ENCODE measurements at places on chromosomes 7 and 10.

- no peak for DNase-seq
Measured at GRCh38 chr7:112994656-112995055, 92.0 kb downstream of the GPR85 start.

- no peak for DNase-seq
Measured at GRCh38 chr7:133391206-133391605, 138.3 kb downstream of the EXOC4 start.

DNA sequence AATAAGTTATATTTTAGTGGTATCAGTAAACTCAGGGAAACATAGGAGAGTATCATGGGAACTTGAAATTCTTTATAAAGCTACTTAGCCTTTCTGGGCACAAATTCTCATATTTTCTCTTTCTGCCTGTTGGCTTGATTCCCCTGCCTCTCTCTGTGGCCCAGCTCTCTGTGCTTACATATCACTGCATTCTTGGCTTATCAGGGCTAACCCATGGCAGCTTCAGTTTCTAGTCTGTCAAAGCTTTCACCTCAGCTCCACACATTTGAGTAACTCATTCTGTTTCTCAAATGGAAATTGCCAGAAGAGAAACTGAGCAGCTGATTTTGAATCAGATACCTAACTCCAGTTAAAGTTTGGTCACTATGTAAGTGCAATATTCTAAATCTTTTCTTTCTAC, 713.1 kb downstream of the DNAJB9 start:
- DNase-seq = no peak

DNA sequence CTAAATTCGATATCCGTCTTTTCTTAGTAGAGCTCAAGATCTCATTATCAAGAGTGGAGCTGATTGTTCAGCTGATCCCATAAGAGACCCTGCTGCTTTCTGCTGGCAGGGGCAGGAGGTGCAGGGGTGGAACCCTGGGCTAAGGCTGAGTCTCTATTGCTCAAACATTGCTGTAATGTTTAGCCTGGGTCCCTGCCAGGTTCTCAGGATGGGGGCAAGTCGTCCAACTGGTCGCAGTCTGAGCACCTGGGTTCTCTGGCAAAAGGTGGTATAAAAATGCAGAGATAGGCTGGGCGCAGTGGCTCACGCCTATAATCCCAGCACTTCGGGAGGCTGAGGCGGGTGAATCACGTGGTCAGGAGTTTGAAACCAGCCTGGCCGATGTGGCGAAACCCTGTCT, 62.0 kb upstream of the NRBF2 start:
- no peak for DNase-seq

DNA sequence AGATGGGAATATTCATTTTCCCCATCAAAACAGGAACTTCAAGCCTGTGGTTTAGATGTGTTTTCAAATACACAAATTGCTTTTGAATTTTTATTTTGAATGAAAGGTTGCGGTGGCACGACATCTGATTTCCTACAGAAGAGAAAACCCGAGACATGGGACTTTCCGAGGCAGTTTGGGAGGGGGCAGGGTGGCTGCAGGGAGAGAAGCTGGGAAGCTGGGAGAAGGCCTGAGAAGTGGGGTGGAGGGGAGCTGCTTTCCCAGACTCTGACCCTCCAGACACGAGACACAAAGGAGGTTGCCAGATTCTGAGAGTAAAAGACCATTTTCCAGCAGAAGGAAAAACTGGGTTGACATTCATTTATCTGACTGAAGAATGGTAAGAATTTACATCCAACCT, 19.6 kb downstream of the TMEM176A start:
- DNase-seq = no peak

GRCh38 chr10:4586776-4587175, 239.2 kb upstream of the AKR1E2 start:
- DNase-seq = no peak
